ENCODE measurements at places on chromosomes 12 and 14. TPM values are rescaled to one million over a fixed set of nuclear protein-coding genes. Genes with fewer than 3 reads are reported as not detected.

ANO2 gene
- not detected for polyA plus RNA-seq

PLBD1 gene
- 1.2 TPM for polyA plus RNA-seq

DNA sequence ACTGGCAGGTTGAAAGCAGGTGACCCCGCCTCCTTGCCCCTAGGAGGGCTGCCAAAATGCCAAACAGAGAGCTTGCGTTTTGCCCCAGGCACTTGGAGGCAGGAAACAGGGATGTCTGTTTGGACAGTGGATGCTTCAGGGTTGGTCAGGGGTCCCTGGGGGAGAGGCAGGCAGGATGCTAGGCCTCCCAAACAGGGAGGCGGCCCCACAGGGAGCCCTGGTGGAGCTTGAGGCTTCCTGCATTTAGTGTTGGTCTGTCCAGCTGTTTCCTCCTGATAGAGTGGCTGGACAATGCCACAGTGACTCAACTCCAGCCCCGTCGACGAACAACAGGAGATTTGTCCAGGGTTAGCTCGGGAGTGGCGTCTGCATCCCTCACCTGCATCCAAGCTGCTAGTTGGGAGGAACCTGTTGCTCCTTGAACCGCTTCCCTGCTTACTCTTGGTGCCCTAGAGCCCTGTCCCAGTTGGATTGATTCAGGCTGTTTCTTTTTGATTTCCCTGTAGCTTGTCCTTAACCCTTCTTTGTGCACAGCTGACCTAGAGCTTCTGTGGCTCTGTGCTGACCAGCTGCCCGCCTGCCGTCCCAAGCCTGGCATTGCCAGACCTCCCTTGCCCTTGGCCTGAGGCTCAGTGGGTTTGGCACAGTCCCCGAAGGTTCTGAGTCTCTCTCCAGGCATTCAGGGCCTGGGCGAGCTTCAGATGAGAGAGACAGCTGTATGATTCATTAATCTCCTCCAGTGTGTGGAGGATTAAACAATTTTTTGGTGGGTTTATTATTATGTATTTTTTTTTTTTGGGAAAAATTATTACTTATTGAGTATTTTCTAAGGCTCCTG is 45.9 kb downstream of the TSPAN9 start:
- no peaks in the 10 kb centered on the region for H3K36me3 ChIP-seq
- no peak overlapping the region for H3K4me3 ChIP-seq
- H3K27me3 ChIP-seq: no peaks in the 10 kb centered on the region
- no peaks in the 10 kb centered on the region for H3K4me1 ChIP-seq

- DNase-seq: no peak
- H3K36me3 ChIP-seq: no peaks in the 10 kb centered on the region
- H3K4me3 ChIP-seq: no peak overlapping the region
- H3K27ac ChIP-seq: no peak overlapping the region
- no peaks in the 10 kb centered on the region for H3K27me3 ChIP-seq
These were observed 60.7 kb downstream of the CLMN start for GRCh38 chr14:95258754-95259593.

HCFC2 gene
- 8.0 TPM for polyA plus RNA-seq

MGAT4C gene
- not detected for polyA plus RNA-seq

- no peaks in the 10 kb centered on the region for H3K27me3 ChIP-seq
- H3K4me1 ChIP-seq: peaks cover 15% of the 10 kb centered on the region
- no peak for DNase-seq
- peak overlapping the region; percentile 49 for H3K27ac ChIP-seq
- H3K4me3 ChIP-seq: no peak overlapping the region
These were observed 8.1 kb upstream of the RABGGTA start for GRCh38 chr14:24279301-24280186.

DNA sequence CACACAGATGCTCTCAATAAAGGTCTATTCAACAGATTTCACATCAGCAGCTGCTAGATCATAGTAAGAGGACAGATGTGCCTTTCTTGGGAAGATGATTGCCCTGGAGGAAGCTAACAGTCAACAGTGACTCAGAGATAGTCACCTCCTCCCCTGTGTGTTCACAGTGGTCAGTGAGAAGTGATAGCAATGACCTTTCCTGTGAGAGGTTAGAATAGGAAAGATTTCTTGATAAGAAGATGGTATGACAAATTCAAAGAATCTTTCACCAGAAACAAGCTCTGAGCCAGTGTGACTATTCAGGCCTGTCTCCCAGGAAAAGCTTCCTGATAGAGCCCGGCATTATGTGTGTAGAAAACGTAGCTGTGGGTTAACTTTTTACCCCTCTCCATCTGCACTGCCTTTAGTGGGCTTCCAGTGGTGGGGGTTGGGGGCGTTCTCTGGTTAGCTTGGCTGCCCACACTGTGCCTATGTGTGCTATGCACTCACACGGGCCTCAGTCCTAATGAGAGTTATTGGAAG is 66.4 kb upstream of the ARHGAP5 start:
- H3K27ac ChIP-seq: no peak overlapping the region
- no peaks in the 10 kb centered on the region for H3K27me3 ChIP-seq
- H3K4me3 ChIP-seq: no peak overlapping the region
- no peak for DNase-seq

DNA sequence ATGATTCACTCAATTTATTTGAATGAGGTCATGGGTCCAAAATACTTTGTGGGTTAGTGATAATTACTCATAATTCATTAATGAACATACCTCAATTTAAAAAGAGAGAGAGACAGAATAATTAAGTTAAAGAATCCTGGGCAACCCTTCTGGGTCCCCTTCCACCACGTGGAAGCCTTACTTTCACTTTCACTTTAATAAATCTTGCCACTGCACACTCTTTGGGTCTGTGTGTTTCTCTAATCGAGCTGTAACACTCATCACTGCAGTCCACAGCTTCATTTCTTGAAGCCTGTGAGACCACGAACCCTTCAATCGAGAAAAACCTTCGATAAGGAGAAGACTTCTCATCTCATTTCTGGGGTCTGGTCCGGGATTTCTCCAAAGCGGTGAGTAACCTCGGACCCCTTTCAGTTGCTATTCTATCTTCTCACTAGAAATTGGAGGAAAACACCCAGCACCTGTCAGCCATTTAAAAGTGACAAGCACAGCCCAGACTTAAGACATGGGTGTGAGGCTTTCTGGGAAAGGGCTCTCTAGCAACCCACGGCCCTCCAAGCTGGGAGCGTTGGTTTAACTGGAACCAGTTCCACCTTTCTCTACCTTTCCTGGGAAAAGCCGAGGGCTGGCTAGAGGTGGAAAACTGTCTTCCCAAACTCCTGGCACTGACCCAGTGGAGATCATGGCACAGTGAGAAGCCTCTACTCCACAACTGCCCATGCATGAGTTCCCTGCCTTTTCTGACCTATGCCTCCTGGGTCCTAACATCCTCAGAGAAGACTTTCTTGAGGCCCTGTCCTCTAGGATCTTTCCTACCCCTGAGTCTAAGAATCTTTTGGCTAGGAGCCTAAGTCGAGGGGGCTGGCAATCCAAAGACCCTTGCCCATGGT is 148.8 kb upstream of the ATF7IP start:
- DNase-seq: no peak
- no peak overlapping the region for H3K27ac ChIP-seq
- H3K4me1 ChIP-seq: peaks cover 4% of the 10 kb centered on the region
- H3K4me3 ChIP-seq: peak overlapping the region; percentile 79
- H3K27me3 ChIP-seq: no peaks in the 10 kb centered on the region

- H3K4me3 ChIP-seq: no peak overlapping the region
- H3K36me3 ChIP-seq: no peaks in the 10 kb centered on the region
- H3K27me3 ChIP-seq: no peaks in the 10 kb centered on the region
These were observed 162.4 kb upstream of the FSCB start for GRCh38 chr14:44669496-44669895.

GRCh38 chr14:57725399-57726077 is 140.4 kb downstream of the SLC35F4 start:
- H3K4me1 ChIP-seq: no peaks in the 10 kb centered on the region
- no peaks in the 10 kb centered on the region for H3K27me3 ChIP-seq
- no peak overlapping the region for H3K4me3 ChIP-seq
- H3K36me3 ChIP-seq: no peaks in the 10 kb centered on the region
- DNase-seq: no peak

GRCh38 chr12:92539110-92539749 is 163.6 kb upstream of the PLEKHG7 start:
- H3K27me3 ChIP-seq: no peaks in the 10 kb centered on the region
- peaks cover 25% of the 10 kb centered on the region for H3K4me1 ChIP-seq
- no peak overlapping the region for H3K4me3 ChIP-seq

DNA sequence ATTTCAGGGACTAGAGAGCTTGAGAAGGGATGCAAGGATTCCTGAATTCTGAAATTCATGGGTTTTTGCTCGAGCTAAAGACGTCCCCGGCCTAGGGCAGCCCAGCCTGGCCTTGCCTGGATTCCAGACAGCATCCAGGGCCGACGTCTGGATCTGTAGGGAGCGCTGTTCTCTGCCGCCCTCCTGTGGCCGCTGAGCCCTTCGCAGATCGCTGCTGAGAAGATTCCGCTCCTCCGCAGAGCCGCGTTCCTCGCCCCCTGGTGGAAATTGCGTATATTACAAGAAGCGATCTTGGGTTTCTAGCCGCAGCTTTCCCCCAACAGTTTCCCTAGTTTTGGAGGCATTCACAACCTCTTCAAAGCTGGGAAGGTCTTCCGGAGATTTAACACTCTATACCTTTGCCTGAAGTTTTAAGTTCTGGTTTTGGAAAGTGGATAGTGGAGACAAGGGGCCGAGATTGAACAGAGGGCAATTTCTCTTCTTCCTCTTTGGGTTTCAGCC is 5.1 kb downstream of the CISTR start:
- H3K27me3 ChIP-seq: peaks cover 41% of the 10 kb centered on the region
- H3K4me1 ChIP-seq: peaks cover 38% of the 10 kb centered on the region
- H3K36me3 ChIP-seq: no peaks in the 10 kb centered on the region
- peak; percentile 85 for DNase-seq

DNA sequence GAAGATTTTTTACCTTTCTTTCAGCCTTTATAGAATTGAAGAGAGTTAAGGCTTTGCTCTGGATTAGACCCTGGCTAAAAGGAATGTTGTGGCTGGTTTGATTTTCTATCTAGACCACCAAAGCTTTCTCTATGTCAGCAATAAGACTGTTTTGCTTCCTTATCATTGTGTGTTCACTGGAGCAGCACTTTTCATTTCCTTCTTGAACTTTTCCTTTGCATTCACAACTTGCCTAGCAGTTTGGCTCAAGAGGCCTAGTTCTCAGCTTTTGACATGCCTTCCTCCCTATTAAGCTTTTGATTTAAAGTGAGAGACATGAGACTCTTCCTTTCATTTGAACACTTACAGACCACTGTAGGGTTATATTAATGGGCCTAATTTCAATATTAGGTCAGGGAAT is 64.1 kb upstream of the USP15 start:
- no peaks in the 10 kb centered on the region for H3K27me3 ChIP-seq
- no peak overlapping the region for H3K27ac ChIP-seq
- H3K4me1 ChIP-seq: peaks cover 17% of the 10 kb centered on the region
- no peaks in the 10 kb centered on the region for H3K36me3 ChIP-seq

NFE2 gene
- not detected for polyA plus RNA-seq

DDN gene
- not detected for polyA plus RNA-seq

DNA sequence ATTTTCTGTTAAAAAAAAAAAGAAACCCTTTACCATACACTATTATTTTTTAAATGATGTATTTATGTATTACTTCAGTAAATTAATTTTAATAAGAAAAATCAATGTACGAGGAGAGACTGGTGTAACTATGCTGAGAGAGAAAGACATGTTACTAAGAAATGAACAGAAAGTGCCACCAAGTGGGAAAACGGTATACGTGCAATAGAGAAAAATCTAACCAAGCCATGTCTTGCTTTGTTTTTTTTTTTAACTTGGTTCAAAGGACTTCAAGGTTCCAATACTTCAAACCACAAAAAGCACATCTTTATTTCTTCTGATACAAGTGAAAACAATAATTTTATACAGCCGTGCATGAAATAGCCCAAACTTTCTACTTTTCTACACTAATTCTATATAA is 22.9 kb downstream of the NDUFA12 start:
- peaks cover 6% of the 10 kb centered on the region for H3K36me3 ChIP-seq
- peak; percentile 35 for DNase-seq
- no peaks in the 10 kb centered on the region for H3K27me3 ChIP-seq

EML5 gene
- 0.15 TPM for polyA plus RNA-seq

- H3K4me1 ChIP-seq: peaks cover 5% of the 10 kb centered on the region
- no peak overlapping the region for H3K4me3 ChIP-seq
- H3K27ac ChIP-seq: no peak overlapping the region
- H3K36me3 ChIP-seq: no peaks in the 10 kb centered on the region
- no peak for DNase-seq
These were observed 67.0 kb downstream of the ARF6 start for GRCh38 chr14:49959822-49960408.

DNA sequence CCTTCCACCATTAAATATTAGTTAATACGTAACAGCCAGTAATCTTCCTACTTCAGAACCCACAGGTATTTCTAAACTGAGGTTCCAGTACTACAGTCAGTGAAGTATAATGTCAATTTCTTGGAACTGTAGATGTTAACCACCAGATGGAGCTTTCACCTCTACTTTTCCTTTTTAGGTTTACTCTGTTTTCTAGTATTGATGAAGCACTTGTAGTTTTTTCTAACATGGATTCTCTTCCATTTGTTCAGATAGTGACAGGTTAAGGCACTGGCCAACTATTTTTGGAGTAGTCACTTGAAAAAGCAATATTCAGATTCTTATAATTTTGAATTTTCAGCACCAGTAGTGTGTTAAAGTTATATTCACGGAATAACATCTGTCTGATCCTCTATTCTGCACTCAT is 4.6 kb upstream of the SEC23A start:
- H3K4me1 ChIP-seq: peaks cover 10% of the 10 kb centered on the region
- DNase-seq: peak; percentile 35
- no peaks in the 10 kb centered on the region for H3K27me3 ChIP-seq
- H3K36me3 ChIP-seq: no peaks in the 10 kb centered on the region
- no peak overlapping the region for H3K27ac ChIP-seq
- no peak overlapping the region for H3K4me3 ChIP-seq

- peak overlapping the region; percentile 81 for H3K4me3 ChIP-seq
- no peak for DNase-seq
- peaks cover 69% of the 10 kb centered on the region for H3K4me1 ChIP-seq
- peak overlapping the region; percentile 97 for H3K27ac ChIP-seq
These were observed 1.1 kb downstream of the HDAC7 start for GRCh38 chr12:47818467-47819137.

DNA sequence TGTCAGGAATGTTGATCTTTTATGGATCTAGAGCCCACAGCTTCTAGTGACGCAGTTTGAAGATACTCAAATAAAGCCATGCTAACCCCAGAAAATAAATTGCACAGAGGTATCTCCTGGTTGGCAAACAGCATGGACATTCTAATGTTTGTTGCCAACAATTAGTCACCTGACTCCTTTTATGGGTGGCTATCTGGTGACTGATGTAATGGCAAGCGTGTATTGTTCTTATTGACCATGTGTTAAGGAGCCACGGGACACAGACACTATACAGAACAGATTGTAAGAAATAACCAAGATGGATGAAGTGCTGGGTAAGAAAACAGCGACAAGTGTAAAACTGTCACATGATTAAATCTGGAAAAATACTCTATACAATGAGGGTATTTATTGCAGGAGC is 401.3 kb upstream of the PDE3A start:
- H3K4me3 ChIP-seq: no peak overlapping the region
- H3K36me3 ChIP-seq: no peaks in the 10 kb centered on the region
- no peak for DNase-seq
- no peaks in the 10 kb centered on the region for H3K4me1 ChIP-seq

ESRRB gene
- polyA plus RNA-seq: not detected

- no peak overlapping the region for H3K4me3 ChIP-seq
- no peak for DNase-seq
- H3K27ac ChIP-seq: no peak overlapping the region
- H3K27me3 ChIP-seq: no peaks in the 10 kb centered on the region
- H3K4me1 ChIP-seq: no peaks in the 10 kb centered on the region
These were observed 209.8 kb upstream of the FLRT2 start for GRCh38 chr14:85319998-85320630.

GRCh38 chr12:62907078-62907477 is 27.9 kb downstream of the PPM1H start:
- no peaks in the 10 kb centered on the region for H3K36me3 ChIP-seq
- no peak overlapping the region for H3K27ac ChIP-seq
- no peaks in the 10 kb centered on the region for H3K4me1 ChIP-seq
- no peak for DNase-seq
- no peaks in the 10 kb centered on the region for H3K27me3 ChIP-seq

C12orf50 gene
- polyA plus RNA-seq: not detected
